ENCODE measurements at places on chromosomes 5 and 9.

- DNase-seq = no peak
- no peaks in the 10 kb centered on the region for H3K4me1 ChIP-seq
- no peaks in the 10 kb centered on the region for H3K36me3 ChIP-seq
- peaks cover 57% of the 10 kb centered on the region for H3K27me3 ChIP-seq
- H3K27ac ChIP-seq = no peak overlapping the region
Measured at GRCh38 chr9:21754741-21755140, 47.7 kb upstream of the MTAP start.

DNA sequence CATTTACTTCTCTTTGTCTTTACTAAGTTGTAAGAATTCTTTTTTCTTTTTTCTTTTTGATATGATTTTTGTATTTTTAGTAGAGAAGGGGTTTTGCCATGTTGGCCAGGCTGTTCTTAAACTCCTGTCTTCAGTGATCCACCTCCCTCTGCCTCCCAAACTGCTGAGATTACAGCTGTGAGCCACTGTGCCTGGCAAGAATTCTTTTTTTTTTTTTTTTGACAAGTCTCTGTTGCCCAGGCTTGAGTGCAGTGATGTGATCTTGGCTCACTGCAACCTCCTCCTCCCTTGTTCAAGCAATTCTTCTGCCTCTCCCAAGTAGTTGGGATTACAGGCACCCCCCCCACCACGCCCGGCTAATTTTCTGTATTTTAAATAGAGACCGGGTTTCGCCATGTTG is 9.9 kb downstream of the NPM1 start:
- no peak for DNase-seq
- H3K4me1 ChIP-seq = peaks cover 63% of the 10 kb centered on the region
- no peaks in the 10 kb centered on the region for H3K27me3 ChIP-seq
- H3K27ac ChIP-seq = no peak overlapping the region

- no peaks in the 10 kb centered on the region for H3K36me3 ChIP-seq
- no peak overlapping the region for H3K27ac ChIP-seq
- H3K27me3 ChIP-seq = no peaks in the 10 kb centered on the region
- DNase-seq = no peak
Measured at GRCh38 chr5:5317976-5318375, 104.5 kb upstream of the ICE1 start.

GRCh38 chr5:6686915-6687409 is 26.3 kb upstream of the TENT4A start:
- no peak for DNase-seq
- H3K27ac ChIP-seq = no peak overlapping the region
- peaks cover 43% of the 10 kb centered on the region for H3K27me3 ChIP-seq
- no peak overlapping the region for H3K4me3 ChIP-seq
- no peaks in the 10 kb centered on the region for H3K36me3 ChIP-seq
- H3K4me1 ChIP-seq = no peaks in the 10 kb centered on the region

DNA sequence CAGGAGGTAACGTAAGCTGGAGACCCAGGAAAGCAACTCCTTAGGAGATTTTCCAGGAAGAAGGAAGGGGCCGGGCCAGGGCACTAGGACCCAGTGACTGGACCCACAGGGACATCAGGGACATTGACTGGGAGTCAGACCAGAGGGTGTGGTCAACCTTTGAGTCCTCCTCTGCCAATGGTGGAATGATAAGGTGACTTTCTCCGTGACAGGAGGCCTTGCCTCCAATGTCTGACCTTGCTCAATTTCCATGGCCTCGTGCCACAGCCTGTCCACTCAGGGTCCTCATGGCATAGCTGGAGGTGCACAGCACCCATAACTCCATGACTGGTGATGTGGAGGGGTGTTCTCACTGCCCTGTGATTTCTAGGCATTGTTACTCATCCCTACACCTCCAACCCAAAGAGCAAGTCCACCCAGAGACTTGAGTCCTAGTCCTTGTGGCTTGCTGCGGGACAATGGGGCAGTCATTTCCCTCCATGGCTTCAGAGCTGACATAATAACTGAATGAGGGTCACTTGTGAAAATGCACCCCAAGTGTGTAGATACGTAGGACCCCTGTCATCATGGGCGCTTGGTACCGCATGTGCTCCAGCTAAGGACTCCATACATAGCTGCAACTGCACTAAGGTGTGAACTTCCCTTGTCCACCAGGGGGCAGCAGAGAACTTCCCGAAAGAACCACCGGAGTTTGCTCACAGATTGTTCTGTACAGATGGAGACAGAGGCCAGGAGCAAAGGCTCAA is 4.1 kb upstream of the AMBP start:
- H3K27me3 ChIP-seq = peaks cover 2% of the 10 kb centered on the region
- no peaks in the 10 kb centered on the region for H3K36me3 ChIP-seq
- H3K4me3 ChIP-seq = no peak overlapping the region
- peak; percentile 79 for DNase-seq

GRCh38 chr9:35521708-35522107 is 31.8 kb downstream of the RUSC2 start:
- no peaks in the 10 kb centered on the region for H3K4me1 ChIP-seq
- H3K27ac ChIP-seq = no peak overlapping the region
- no peak overlapping the region for H3K4me3 ChIP-seq
- DNase-seq = no peak

- DNase-seq = no peak
- H3K4me3 ChIP-seq = no peak overlapping the region
- no peak overlapping the region for H3K27ac ChIP-seq
- H3K36me3 ChIP-seq = no peaks in the 10 kb centered on the region
Measured at GRCh38 chr9:134676886-134677285, 35.3 kb downstream of the COL5A1 start.

DNA sequence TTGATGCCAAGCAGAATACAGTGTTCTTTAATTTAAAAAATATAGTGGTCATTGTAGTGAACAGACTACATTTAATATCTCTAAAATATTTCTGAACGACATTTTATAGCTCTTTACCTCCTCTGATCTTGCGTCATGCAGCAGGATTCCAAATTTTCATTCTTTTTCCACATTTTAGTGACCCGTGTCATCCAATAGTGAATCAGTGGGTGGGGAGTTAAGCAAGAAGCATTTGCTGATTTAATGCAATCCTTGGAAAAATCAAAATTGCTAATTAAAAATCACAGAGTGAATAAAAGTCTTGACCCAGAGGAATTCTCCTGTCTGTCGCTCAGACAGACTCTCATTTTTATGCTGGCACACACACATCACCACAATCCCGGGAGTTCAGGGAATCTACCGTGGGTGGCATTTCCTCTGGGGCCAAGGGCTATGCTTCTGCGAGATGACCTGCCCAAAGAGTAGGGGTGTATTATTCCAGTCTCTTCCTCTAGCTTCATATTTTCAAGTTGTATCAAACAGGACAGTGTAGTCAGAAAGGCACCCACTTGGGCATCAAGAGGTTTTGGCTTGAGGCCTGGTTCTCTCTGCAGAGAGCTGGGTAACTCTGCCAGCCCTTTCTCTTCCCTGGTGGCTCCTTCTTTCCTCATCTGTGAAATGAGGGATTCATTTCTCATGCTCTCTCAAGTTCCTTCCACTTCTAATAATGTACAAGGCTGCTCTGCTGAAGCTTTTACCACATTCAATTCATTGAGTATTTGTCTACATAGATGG is 24.8 kb upstream of the OTP start:
- no peaks in the 10 kb centered on the region for H3K36me3 ChIP-seq
- peaks cover 1% of the 10 kb centered on the region for H3K4me1 ChIP-seq
- H3K27ac ChIP-seq = no peak overlapping the region
- peaks cover 2% of the 10 kb centered on the region for H3K27me3 ChIP-seq
- H3K4me3 ChIP-seq = no peak overlapping the region

All from activated CD4-positive, alpha-beta memory T cell treated with anti-CD3 and anti-CD28 coated beads, Interleukin-2, amount 10 ng/mL, durations not matched to agents 7 days and 5 days (primary cell).